ENCODE measurements at places on chromosomes 3 and 15.

GRCh38 chr15:60411774-60412425, 14.1 kb upstream of the ANXA2 start:
- DNase-seq = no peak

DNA sequence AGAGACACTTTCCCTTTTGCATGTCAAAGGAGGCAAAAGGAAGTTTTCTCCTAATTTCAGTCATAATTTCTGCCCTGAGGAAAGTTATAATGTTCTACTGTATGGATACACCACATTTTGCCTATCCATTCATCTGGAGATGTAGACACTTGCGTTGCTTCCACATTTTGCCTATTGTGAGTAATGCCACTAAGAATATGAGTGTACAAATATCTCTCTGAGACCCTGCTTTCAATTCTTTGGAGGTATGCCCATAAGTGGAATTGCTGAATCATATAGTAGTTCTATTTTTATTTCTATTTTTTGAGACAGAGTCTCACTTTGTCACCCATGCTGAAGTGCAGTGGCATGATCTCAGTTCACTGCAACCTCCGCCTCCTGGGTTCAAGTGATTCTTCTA, 3.6 kb upstream of the CD276 start:
- DNase-seq = no peak

DNA sequence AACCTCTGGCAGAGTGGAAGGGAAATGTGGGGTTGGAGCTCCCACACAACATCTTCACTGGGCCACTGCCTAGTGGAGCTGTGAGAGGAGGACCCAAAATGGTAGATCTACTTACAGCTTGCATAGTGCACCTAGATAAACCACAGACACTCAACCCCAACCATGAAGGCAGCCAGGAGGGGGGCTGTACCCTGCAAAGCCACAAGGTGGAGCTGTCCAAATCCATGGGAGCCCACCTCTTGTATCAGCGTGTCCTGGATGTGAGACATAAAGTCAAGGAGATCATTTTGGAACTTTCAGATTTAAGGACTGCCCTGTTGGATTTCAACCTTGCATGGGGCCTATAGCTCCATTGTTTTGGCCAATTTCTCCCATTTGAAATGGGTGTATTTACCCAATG, 20.9 kb downstream of the TP63 start:
- no peak for DNase-seq

GRCh38 chr15:70047386-70048197, 50.1 kb downstream of the TLE3 start:
- no peak for DNase-seq

GRCh38 chr3:141348837-141349236, 19.5 kb upstream of the ZBTB38 start:
- no peak for DNase-seq

GRCh38 chr3:16399473-16399872, 114.0 kb downstream of the RFTN1 start:
- DNase-seq = no peak

GRCh38 chr15:25785641-25786025, 77.5 kb downstream of the ATP10A start:
- DNase-seq = no peak

GRCh38 chr15:39591896-39592315, 11.0 kb downstream of the THBS1 start:
- DNase-seq = no peak

DNA sequence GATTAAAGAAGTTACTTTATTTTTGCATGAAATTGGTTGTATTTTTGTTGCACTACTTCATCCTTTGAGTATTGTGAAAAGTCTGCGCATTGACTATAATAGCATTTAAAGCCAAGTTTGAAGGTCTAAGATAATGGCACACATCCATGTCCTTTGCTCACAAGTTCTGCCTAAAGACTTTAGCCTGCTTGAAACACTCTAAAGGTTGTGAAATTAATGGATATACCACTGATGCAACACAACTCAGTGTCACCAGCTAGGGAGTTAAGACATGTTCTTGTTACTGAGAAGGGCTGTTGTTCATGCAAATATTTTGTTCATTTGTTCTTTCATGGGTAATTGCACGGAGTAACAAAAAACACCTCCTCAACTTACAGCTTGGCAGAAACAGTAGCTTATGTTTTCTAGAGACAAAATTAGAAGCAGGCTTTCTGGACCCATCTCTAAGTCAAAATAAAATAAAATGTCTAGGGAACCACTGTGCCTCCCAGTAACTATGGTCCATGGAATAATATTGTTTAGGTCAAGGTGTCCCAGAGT, 83.9 kb downstream of the PPARG start:
- DNase-seq = no peak

DNA sequence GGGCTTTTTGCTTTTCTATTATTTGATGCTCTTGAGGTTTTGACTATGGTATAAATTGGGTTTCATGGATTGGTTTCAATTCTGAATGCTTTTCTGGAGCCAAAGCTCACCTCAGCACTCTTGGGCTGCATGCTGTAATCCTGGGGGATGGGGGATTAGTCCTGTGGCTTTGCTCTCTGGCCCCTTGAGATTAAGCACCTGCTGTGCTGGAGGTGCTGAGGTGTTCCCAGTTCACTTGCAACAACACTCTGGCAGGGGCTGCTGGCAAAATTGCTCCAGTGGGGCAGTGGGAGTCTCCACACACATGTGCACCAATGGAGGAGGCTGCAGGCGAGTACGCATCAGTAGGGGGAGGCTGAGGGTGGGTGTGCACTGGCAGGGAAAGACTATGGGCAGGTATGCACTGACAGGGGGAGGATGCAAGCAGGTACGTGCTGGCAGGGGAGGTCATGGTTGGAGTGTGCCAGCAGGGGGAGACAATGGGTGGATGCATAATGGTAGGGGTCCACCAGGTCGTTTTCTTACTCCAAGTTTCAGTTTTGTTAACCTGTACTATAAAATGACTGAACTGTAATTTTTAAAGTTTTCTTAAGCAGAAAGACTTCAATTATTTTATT, 489.2 kb downstream of the FGF12 start:
- DNase-seq = no peak

GRCh38 chr3:71395470-71395869, 188.1 kb downstream of the FOXP1 start:
- no peak for DNase-seq

GRCh38 chr3:15154326-15154725, 51.7 kb upstream of the CAPN7 start:
- DNase-seq = no peak

GRCh38 chr3:30895329-30895728, 868 bp upstream of the GADL1 start:
- DNase-seq = no peak

DNA sequence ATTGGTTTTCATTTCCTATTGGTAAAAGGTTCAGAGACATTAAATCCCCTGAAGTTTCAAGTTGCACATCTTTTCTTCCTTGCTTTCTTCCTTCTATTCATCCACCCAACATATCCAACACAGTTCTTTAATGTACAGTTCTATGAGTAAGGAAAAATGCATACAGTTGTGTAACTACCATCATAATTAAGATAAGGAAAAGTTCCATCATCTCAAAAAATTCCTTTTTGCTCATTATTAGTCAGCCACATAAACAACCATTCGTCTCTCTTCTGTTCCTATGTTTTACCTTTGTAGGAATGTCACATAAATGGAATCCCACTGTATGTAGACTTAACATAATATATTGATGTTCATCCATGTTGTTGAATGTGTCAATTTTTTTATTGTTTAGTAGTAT, 211.1 kb upstream of the ADAMTS9 start:
- no peak for DNase-seq

GRCh38 chr3:36455406-36455805, 75.1 kb downstream of the STAC start:
- no peak for DNase-seq

DNA sequence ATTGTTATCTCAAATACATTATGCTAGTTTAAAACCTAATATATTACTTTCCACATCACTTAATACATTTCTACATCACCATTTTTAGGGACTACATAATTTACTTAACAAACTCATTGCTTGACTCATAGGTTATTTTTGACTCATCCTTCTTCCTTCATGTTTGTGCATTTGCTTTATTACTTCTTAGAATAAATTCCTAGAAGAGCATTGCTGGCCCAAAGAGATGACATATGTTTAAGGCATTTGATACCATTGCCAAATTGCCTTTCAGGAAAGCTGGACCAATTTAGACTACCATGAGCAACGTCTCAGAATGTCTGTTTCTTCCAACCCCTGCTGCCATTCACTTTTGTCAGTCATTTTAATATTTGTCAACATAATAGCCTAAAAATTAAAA, 905.8 kb downstream of the IGSF11 start:
- DNase-seq = no peak

GRCh38 chr3:142977399-142977728, 13.9 kb upstream of the PAQR9 start:
- no peak for DNase-seq

DNA sequence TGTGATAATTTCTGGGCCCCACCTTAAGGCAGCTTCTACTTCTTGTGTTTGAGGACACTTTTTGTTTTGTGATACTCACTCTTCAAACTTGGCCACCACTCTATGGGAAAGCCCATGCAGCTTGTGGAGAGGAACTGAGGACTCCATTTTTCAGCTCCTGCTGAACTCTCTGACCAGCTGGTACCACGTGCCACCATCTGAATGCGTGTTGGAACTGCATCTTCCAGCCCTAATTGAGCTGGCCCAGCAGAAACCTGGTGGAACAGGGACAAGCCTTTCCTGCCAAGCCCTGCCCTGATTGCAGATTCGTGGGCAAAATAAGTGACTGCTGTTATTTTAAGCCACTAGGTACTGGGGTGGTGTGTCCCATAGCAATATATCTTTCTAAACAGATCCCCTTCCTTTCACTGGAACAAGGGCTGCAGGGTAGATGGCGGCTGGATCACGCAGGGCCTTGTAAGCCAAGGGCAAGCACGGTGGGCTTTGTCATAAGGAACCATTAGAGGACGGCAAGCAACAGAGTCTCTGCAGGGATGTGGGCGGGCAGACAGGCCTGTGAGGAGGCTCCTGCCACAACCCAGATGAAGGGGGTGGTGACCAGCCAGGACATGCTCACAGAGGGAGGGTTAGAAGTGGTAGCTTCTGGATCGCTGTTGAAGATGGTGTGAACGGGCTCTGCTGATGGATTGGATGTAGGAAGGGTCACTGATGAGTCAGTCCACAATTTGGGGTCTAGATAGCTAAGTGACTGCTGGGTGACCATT, 9.5 kb downstream of the H1-8 start:
- no peak for DNase-seq

- DNase-seq = no peak
Measured at GRCh38 chr3:6250167-6250566, 610.7 kb upstream of the GRM7 start.

- DNase-seq = no peak
Measured at GRCh38 chr3:11640009-11640673, 3.6 kb downstream of the VGLL4 start.

DNA sequence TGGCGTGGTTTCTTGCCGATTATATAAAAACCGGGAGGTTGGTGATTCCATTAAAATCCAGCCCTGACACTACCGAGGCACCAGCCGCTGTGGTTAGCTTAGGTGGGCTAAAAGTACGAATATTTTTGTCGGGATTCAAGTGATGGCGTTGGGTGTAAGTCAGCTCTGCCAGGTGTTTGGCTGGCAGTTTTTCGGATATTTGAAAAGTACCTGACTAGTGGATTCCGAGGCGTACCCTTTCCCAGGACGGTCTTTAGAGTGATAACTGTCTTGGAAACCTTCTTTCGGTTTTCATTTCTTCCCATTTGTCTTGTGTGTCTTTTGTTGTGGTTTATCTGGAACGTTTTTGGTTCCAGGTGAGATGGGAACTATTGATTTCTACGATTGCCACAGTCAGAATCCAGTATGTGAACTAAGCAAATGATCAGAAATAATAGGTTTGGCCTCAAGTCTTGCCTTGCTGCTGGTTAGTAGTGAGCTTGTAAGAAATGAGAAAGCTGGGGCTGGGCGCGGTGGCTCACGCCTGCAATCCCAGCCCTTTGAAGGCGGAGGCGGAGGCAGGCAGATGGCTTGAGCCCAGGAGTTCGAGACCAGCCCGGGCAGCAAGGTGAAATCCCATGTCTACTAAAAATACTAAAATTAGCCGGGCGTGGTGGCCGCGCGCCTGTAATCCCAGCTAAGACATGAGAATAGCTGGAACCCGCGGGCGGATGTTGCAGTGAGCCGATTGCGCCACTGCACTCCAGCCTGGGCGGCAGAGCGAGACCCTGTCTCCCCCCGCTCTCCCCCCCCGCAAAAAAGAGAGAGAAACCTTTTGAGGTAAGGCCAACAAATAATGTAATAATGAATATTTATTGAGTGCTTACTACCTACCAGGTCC, 1.4 kb downstream of the FYTTD1 start:
- peak; percentile 68 for DNase-seq

DNA sequence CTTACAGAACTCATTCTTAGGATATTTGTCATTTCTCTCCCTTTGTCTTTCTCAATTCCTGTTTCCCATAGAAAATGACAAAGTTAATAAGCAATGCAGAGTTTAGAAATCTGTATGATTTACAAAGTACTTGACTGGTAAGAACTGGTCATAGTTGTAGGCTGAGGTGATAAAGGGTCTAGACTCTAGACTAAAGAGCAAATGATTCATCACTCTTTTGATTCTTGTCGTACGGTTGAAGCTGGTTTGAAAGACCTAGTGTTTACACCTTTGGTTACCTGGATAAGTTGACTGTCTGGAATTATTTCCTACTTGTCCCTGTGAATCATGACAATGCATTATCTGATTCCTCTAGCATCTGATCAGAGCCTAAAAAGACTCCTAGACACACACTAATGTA, 58.9 kb upstream of the TP63 start:
- no peak for DNase-seq

GRCh38 chr3:150132101-150132749, 161.5 kb upstream of the PFN2 start:
- no peak for DNase-seq

DNA sequence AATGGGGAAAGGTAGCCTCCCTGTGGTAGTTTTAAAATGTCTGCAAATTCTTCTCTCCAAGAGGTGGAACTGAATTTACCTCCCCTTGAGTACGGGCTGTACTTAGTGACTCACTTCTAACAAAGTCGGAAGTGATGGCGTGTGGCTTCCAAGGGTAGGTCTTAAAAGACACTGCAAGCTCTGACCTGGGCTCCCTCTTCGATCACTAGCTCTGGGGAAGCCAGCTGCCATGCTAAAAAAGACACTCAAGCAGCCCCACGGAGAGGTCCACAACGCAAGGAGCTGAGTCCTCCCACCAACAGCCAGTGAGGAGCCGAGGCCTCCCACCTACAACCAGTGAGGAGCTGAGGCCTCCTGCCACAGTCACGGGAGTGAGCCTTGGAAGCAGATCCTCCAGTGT, 122.0 kb upstream of the HACD2 start:
- DNase-seq = no peak

DNA sequence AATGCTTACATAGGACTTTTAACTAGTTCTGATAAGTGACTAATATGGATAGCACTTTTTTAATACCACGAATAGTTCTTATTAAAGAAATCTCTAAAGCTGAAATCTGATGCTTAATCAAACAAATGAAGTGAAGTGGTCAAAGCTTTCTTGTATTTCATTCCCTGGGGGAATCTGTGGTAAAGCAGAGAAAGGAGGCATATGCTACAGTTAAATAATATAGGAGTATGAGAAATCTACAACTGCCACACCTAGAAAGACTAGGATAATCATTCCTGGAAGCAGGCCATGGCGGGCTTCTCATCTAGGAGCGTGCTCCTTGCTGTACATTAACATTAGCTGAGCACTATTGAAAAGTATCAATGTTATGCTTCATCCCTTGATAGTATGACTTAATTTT, 835.7 kb downstream of the OTOL1 start:
- DNase-seq = no peak
